ENCODE measurements at places on chromosomes 13 and 19.

DNA sequence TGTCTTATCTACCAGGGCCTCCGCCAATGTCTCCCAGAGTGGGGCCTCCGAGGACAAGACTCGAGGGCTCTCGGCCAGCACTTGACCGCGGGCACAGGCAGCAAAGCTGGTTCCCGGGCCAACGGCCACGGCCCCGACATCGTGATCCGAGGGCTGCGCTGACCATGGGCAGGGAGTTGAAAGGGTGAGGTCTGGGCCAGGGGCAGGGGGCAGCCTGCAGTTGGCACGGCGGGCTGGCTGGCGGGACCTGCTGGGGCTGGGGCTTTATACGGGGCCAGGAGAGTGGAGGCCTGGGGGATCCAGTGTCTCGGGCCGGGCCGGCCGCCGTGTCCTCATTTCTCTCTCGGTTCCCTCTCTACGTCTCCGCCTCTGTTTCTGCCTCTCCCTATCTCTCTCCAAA, 9.8 kb upstream of the LINGO3 start:
- DNase-seq: no peak

GRCh38 chr13:98586400-98587345, 9.8 kb upstream of the STK24 start:
- no peak for DNase-seq

- no peak for DNase-seq
Observed at GRCh38 chr13:51747438-51748434, 56.2 kb downstream of the DHRS12 start.

- no peak for DNase-seq
Observed at GRCh38 chr13:99446242-99446641, 55.0 kb upstream of the TM9SF2 start.

GRCh38 chr13:101065329-101065728, 351.0 kb downstream of the NALCN start:
- DNase-seq: no peak

DNA sequence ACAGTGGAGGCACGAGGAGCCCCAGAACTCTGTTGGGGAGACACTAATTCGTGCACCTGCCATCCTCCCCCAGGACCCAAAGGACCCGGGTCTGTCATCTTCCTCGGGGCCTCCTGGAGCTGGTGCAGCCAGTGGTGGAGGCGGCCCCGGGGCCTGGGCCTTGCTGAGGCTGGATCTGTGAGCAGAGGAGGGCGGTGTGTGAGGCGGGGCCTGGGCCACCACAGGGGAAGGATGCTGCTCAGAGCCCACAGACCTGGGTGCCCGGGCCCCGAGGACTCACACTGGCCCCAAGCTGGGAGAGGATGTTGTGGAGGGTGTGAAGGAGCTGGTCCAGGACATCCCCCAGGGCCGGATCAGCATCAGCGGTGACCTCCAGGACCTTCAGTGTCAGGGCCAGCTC, 8.3 kb downstream of the IFNL3 start:
- DNase-seq: peak; percentile 17

- no peak for DNase-seq
Observed at GRCh38 chr13:75079226-75079625, 402.7 kb downstream of the TBC1D4 start.

- DNase-seq: no peak
Observed at GRCh38 chr19:5172859-5173630, 167.6 kb downstream of the PTPRS start.

DNA sequence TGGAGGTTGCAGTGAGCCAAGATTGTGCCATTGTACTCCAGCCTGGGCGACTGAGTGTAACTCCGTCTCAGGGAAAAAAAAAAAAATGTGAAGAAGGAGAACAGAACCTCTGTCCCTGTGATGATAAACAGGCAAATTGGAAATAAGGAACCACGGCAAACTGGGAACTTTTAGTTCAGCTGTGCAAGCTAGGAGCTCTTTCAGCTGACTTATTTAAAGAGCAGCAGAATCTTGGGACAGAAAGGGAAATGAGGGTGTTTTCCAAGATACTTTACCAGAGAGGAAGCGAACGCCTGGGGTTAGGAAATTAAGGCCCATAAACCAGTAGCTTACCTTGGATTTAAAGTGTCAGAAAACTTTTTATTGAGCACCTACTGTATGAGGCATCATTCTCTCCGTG, 3.0 kb upstream of the UPF1 start:
- no peak for DNase-seq

- DNase-seq: no peak
Observed at GRCh38 chr19:5334824-5335500, 5.7 kb downstream of the PTPRS start.

DNA sequence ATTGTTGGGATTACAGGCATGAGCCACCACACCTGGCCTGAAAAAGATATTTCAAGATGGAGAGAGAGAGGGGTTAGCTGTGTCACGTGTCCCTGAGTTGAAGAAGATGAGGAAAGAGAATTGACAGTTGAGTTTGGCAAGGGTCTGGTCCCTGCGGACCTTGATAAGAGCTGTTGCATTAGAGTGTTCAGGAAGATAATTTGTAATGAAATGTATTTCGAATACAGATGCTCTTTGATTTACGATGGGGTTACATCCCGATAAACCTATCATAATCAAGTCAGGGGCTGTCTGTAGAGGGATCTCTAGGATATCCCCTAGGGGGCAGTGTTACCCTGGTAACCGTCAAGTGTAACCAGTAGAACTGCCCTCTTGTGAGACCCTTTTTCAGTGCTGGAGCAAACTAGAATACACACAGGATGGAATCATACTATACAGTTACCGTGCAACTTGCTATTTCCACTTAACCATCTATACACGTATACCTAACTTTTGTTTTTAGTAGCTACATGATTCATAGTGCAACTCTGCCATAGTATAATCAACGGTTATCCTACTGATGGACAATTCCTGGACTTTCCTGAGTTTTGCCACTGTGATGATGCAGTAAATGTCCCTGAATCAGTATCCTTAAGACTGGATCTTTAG, 1.5 kb upstream of the ELOF1 start:
- no peak for DNase-seq

DNA sequence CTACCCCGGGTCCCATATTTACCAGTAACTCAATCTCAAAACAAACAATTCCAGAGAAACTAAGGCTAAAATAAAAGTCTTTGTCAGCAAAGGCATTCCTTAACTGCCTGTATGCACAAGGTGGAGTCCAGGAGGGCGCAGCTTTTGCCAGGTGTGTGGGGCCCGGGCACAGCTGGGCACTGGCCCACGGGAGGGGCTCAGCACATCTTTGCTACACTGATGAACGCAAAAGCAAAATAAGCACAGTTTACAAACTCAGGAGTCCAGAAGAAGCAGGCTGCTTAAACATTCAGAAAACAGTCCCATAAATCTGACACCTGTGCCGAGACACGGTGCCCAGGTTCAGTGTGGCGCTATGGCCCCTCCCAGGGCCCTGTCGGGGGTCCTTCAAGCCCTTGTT, 70.8 kb downstream of the SLC7A1 start:
- no peak for DNase-seq

GRCh38 chr13:26012995-26013394, 38.8 kb downstream of the SHISA2 start:
- DNase-seq: no peak

DNA sequence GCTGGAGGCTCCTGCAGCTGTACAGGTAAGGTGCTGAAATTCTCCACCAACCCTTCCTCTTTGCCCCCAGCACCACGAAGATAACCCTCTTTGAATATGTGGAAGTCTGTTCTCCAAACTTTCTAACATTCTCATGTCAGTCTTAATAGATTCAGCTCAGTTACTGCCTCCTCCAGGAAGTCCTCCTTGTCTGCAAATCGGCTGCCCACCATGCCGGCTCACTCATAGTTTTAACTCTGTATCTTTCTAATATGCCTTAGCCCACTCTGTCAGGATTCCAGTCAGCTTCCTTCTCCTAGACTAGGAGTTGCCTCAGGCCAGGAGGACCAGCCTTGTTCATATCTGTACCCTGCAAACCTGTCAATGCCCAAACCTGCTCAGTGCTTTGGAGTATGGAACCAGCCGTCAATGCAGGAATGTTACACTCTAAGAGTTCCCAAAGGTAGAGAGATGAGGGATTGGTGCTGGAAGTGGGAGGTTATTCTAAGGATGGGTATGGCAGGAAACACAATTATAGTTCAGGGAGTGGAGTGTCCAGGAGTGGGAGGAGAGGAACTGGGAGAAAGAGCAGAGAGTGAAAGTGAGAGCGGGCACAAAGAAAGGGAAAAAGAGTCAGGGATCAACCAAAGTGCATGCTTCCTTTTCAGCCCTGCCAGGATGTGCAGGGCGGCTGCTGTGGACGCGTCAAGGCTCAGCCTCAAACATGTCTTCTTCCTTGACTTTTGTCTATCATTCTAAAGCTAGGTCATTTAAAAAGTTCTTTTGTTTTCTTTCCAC, 38.0 kb upstream of the ALOX5AP start:
- DNase-seq: no peak

- no peak for DNase-seq
Observed at GRCh38 chr13:112893207-112893569, 75.8 kb upstream of the MCF2L start.

DNA sequence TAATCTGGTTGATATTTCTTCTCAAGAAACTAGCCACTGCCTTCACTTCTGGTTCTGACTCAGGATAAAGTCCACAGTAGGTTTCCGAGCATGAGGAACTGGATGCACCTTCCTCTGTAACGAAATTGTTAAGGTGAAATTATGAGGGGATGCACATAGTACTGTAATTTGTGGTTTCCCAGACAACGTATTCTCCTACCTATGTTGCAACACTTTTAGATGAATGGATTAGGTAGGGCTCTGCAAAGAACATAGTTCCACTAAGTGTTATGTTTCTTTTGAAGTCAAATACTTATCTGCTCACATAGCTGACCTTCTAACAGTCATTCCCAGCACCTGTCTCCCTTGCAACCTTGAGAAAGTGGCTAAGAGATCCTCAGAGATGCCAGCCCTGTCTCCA, 5.7 kb upstream of the ZC3H13 start:
- no peak for DNase-seq

DNA sequence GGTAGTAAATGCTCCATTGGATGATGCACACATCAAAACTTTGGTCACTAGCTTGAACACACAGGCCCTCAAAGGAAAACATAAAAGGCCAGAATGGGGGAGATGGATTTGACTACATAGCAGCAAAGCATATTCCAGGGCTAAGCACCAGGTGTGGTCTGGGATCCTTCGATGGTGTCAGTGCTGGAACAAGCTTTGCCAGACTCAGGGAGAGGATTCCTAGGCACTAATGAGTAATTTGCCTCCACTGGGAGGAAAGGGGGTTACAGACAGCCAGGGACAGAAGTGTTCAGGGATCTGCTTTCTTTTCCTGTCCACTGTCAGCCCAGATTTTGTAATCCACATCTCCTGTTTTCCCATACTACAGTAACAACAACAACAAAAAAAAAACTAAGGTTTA, 157.2 kb upstream of the OBI1 start:
- no peak for DNase-seq

DNA sequence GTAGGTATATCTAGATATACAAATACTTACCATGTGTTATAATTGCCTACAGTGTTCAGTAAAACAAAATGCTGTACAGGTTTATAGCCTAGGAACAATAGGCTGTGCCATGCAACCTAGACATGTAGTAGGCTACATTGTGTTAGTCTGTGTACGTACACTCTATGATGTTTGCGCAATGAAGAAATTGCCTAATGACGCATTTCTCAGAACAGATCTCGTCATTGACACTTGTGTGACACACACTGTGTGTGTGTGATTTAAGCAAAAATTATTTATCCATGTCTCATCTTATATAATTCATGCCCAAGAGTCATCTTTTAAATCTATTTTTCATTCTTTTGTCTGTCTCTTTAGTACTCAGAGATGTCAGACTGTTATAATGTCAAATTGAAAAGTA, 1888.8 kb upstream of the PCDH20 start:
- DNase-seq: no peak

DNA sequence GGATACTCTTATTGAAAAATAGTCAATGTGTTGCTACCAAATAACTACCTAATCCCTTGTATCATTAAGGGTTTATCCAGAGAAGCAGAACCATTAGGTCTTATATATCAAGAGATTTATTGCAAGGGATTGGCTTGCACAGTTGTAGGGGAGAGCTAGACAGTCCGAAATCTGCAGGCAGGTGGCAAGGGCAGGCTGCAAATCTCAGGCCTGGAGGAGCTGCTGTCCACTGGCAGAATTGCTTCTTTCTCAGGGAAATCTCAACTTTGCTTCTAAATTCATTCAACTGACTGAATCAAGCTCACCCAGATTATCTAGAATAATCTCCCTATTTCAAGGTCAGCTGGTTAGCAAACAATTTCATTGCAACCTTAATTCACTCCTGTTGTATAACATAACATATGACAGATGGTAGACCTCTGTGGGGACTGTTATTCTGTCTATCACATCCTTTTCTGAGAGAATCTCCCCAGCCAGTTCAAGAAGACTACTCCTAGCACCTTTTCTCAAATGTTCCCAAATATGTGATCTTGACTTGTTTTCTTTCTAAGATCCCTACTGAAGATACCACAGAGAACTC, 194.2 kb downstream of the NHLRC3 start:
- DNase-seq: no peak

DNA sequence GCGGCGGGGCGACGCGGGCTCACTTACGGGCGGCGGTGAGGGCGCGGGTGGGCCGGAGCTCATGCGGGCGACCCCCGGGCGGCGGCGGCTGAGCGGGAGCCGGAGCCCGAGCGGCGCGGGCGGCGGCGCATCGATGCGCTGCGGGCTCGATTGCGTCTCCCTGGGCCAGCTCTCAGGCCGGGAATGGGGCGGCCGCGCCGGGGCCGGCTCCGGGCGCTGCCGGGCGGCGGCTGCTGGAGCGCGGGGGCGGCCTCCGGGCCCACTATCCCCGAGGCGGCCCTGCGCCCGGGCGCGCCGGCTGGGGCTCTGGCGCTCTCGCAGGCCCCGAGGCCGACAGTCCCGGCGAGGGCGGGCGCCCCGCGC, 1.4 kb upstream of the TSHZ3 start:
- DNase-seq: no peak

GRCh38 chr19:55640577-55641425, at the start of gene ZNF580:
ZNF580 (plus strand) TSS chr19:55641002; CDS start chr19:55642509, 1,507 bp downstream.
- no peak for DNase-seq

DNA sequence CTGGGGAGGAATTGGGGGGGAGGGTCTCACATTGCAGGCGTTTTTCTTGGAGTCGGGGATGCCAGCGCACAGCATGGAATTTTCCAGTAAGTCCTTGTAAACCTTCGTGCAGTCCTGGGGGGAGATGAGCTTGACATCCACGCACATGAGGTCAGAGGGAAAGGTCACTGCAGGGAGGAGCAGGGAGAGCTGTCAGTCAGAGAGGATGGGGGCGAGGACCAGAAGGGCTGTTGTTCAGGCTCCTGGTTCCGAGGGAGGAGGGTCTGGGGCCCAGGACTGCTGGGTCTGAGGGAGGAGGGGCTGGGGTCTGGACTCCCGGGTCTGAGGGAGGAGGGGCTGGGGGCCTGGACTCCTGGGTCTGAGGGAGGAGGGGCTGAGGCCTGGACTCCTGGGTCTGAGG, 4.0 kb downstream of the KLK7 start:
- no peak for DNase-seq

DNA sequence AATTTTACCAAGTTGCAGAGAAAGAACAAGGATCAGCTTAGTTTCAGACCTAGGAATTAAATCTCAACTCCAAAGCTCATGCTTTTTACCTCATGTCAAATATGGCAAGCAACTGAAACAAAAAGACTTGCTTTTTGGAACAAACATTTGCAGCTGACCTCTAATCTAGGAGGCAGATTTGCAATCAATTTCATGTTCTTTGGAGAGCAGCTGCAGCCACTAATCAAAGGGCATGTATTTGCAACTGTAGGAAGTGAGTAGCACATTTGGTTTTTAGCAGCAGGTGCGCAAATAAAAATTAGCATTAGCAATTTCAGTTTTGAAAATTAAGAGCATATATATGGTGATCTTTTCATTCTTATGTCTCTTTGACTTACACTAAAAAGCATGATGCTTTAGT, 459.3 kb upstream of the SLC10A2 start:
- DNase-seq: no peak

Measured in stimulated activated CD8-positive, alpha-beta memory T cell treated with anti-CD3 and anti-CD28 coated beads, Interleukin-4, amount 100 ng/mL, for 1 hour (primary cell).